ENCODE measurements at places on chromosomes 4 and X. TPM values are rescaled to one million over a fixed set of nuclear protein-coding genes. Genes with fewer than 3 reads are reported as not detected.

DNA sequence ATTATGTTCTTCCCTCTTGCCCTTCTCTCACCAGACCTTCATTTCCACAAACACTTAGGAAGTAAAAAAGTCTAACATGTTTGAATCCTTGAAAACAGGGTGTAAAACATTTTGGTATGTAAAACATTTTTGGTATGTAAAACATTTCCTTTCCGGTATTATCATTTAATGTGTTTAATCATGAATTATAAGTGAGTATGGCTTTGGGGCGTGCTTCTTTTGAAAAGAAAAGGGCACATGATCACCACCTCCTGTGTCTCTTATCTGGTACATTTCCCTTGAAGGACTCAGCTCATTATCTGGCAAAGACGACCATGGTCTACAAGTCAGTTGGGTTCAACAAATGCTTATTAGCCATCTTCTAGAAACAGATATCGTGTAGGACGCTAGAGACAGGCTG lies 283.6 kb downstream of the FRMPD4 start:
- no peak overlapping the region for H3K27ac ChIP-seq
- H3K27me3 ChIP-seq = no peaks in the 10 kb centered on the region
- no peak overlapping the region for H3K4me3 ChIP-seq
- no peaks in the 10 kb centered on the region for H3K36me3 ChIP-seq
- no peaks in the 10 kb centered on the region for H3K4me1 ChIP-seq

MAGEA6 gene
- not detected for total RNA-seq

- no peak overlapping the region for H3K27ac ChIP-seq
- no peaks in the 10 kb centered on the region for H3K27me3 ChIP-seq
- no peaks in the 10 kb centered on the region for H3K4me1 ChIP-seq
- no peak for DNase-seq
- no peaks in the 10 kb centered on the region for H3K36me3 ChIP-seq
- H3K4me3 ChIP-seq = no peak overlapping the region
These were observed 549.1 kb upstream of the EPHA5 start for GRCh38 chr4:66219401-66219800.

DNA sequence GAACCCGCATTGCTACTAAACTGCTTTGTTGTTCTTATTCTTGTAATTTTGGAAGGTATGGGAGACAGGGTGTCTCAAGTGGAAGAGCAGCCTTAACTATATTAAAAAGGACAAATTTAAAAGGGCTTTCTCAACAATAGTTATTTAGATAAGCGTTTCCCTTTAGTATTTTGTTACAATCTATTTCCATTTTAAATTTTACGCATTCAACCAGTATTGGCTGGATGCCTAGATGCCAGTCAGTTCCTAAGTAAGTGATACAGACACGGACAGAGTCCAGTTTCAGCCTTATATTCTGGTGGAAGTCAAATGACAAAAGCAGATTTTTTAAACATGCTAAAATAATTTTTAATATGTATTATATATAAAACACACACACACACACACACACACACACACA lies 28.3 kb downstream of the FAT1 start:
- DNase-seq = no peak
- H3K4me1 ChIP-seq = no peaks in the 10 kb centered on the region
- H3K4me3 ChIP-seq = no peak overlapping the region
- H3K36me3 ChIP-seq = no peaks in the 10 kb centered on the region
- H3K27me3 ChIP-seq = no peaks in the 10 kb centered on the region

- H3K27me3 ChIP-seq = no peaks in the 10 kb centered on the region
- no peak overlapping the region for H3K4me3 ChIP-seq
- DNase-seq = no peak
- no peak overlapping the region for H3K27ac ChIP-seq
- H3K36me3 ChIP-seq = no peaks in the 10 kb centered on the region
These were observed 1060.5 kb upstream of the INTU start for GRCh38 chr4:126572264-126572663.

- H3K36me3 ChIP-seq = no peaks in the 10 kb centered on the region
- no peak overlapping the region for H3K27ac ChIP-seq
- no peaks in the 10 kb centered on the region for H3K4me1 ChIP-seq
- no peaks in the 10 kb centered on the region for H3K27me3 ChIP-seq
These were observed 141.0 kb downstream of the NSUN7 start for GRCh38 chr4:40890764-40891163.

DNA sequence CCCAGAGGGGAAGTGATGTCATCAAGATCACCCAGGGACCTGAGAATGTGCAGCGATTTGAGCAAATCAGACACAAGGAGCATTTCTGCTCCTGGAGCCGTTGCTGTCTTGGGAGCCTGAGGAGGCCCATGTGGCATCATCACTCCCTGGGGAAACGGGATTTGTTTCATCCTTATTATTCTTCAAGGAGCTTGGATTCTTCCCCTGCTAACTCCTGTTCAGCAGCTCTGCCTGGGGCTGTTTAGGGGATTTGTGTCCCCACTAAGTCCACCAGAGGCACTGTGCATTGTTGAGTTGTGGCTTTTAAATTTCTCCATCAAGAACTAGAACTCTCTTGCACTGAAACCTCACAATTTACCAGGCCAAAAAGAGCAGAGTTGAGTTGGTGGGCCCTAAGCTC lies 104.2 kb upstream of the MSX1 start:
- no peak overlapping the region for H3K4me3 ChIP-seq
- H3K36me3 ChIP-seq = no peaks in the 10 kb centered on the region
- H3K27ac ChIP-seq = no peak overlapping the region
- H3K4me1 ChIP-seq = no peaks in the 10 kb centered on the region

DNA sequence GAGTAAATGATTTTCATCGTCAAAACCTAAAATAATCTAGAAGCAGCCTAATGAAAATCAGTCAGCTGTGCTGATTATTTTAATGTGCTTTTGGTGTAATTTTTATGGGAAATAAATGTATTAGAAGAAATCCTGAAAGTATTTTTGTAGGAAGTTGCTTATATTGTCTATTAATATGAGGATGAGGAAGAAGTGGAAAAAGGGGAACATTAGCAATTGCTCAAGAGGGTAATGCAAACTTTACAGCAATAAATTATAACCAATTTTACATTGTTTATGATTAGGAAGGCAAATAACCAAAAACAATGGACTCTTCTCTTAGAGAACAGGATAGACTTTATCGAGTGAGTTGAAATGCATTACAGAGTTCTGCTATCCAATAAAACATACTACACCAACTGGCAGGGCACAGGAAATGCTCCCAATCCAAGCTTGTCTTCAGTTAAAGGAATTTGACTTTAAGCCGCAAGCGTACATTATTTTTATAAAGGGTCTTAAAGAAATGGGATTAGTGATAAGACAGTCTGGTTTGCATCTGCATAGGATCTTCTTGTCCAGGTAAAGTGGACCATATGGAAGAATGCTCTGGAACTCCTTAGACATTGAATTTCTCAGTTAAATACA lies 374.8 kb downstream of the PDGFC start:
- no peaks in the 10 kb centered on the region for H3K27me3 ChIP-seq
- peaks cover 3% of the 10 kb centered on the region for H3K4me1 ChIP-seq
- H3K27ac ChIP-seq = no peak overlapping the region
- no peak for DNase-seq
- no peaks in the 10 kb centered on the region for H3K36me3 ChIP-seq

GRCh38 chrX:74925225-74926088 lies at the start of gene NEXMIF:
Gene NEXMIF, minus strand, starts transcription at chrX:74925452.
- peak within 1 kb of the TSS; percentile 63 for H3K4me3 ChIP-seq
- no peak within 1 kb of the TSS for H3K27ac ChIP-seq
- no peaks in the 10 kb centered on the region for H3K27me3 ChIP-seq
- no peak for DNase-seq

CRMP1 gene
- 0.89 TPM for total RNA-seq

GRCh38 chr4:8316911-8317351 lies 47.4 kb downstream of the HTRA3 start:
- no peak for DNase-seq
- no peaks in the 10 kb centered on the region for H3K27me3 ChIP-seq

DNA sequence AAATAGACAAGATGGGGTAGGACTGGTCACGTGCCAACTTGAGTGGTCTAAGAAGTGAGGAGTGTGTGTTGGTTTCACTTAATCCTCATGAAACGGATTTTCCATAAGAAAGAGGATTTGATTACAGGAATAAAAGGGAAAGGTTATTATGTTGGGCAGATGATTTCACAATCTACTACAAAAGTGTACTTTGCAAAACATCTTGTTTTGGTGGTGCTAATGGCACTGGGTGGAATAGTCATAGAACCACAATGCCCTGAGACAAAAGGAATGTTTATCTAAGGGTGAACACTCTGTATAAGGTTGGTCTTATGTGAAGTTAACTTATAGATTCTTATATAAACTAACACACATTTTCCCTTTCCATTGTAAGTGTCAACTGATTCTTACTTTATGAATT lies 45.6 kb downstream of the GLUD2 start:
- no peak for DNase-seq
- H3K4me1 ChIP-seq = no peaks in the 10 kb centered on the region
- H3K4me3 ChIP-seq = no peak overlapping the region

DNA sequence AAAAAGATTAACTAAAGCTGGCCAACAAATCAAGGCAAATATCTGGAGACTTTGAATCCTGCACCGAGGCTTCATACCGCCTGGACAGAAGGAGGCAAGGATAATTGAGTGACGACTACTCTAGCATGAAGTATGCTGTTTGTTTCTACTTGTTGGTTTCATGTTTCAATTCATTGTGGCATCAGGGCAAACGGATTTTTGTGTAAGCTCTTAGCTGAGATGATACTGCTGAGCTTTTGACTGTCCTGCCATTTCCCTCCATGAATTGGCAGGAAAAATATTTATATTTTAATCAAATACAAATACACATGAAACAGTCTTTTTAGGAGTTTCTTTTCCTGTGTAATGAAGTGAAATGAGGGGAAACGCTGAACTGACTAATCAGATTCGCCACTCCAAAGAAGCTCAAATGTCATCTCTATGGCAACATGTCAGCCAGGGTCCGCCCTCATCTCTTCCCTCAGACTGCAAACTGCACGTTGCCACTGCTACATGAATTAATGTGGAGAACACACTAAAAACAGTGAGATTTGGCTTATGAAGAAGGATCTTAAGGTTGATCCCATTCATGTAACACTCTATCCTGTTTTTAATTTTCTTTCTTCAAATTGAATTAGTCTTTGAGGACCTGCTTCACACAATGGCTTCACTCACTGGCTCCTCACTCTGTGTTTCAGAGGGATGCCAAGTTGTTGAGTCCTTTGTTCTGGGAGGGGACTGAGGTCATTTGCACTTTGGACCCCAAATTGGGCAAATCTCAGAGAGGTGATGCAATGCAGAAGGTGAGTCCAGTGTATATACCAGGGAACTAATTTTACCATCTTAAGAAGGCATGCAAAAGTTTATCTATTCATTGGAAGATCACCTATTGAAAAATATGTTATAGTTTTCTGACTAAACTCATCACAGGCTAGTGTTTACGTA lies 149.6 kb upstream of the MID1 start:
- no peak overlapping the region for H3K4me3 ChIP-seq
- no peak overlapping the region for H3K27ac ChIP-seq
- no peak for DNase-seq
- H3K4me1 ChIP-seq = no peaks in the 10 kb centered on the region
- no peaks in the 10 kb centered on the region for H3K27me3 ChIP-seq
- no peaks in the 10 kb centered on the region for H3K36me3 ChIP-seq

DNA sequence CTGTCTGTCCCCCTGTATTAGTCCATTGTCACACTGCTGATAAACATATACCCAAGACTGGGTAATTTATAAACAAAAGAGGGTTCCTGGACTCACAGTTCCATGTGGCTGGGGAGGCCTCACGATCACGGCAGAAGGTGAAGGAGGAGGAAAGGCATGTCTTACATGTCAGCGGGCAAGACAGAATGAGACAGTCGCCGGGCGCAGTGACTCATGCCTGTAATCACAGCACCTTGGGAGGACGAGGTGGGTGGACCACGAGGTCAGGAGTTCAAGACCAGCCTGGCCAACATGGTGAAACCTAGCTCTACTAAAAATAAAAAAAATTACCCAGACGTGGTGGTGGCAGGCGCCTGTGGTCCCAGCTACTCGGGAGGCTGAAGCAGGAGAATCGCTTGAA lies 24.7 kb downstream of the IL3RA start:
- no peak overlapping the region for H3K27ac ChIP-seq
- H3K27me3 ChIP-seq = no peaks in the 10 kb centered on the region
- H3K4me3 ChIP-seq = no peak overlapping the region
- no peak for DNase-seq
- no peaks in the 10 kb centered on the region for H3K4me1 ChIP-seq
- H3K36me3 ChIP-seq = peaks cover 21% of the 10 kb centered on the region
